ENCODE measurements at places on chromosomes 6 and 20.

GRCh38 chr20:54223751-54224150, 15.9 kb downstream of the PFDN4 start:
- no peak for DNase-seq

DNA sequence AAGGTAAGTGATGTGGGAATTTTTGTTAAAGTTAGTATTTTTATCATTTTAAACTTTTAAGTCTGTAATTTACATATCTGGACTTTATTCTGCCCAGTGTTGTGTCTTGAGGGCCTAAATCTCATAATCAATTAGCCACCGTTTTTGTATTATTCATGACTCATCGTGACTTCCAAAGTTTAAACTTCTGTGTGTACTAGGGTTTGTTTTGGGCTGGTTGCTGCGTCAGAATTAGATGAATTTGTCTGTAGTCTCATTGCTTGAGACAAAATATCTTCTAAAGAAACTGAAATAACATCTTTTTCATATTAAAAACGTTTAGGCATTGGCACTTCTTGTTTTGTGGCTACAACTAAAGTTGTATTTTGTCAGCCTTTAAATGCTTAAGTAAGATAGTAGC, 41.3 kb downstream of the CDYL start:
- DNase-seq = no peak

DNA sequence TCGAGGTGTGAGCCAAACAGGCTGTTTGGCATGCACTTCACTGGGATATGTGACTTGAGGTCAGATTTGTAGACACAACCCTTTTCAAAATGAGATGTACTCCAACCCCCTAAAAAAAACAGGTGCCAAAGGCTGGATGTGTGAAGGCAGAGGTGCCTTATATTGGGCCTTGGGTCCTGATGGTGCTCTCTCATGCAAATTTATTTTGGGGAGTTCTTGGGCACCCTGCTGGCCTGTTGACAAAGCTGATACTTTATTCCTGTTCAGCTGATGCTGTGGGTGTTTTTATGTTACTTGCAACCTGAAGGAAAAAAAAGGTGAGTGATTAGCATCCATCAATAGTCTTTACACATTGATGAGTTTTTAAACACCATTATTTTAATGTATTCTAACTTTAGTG, 121.5 kb downstream of the DNAH8 start:
- no peak for DNase-seq

DNA sequence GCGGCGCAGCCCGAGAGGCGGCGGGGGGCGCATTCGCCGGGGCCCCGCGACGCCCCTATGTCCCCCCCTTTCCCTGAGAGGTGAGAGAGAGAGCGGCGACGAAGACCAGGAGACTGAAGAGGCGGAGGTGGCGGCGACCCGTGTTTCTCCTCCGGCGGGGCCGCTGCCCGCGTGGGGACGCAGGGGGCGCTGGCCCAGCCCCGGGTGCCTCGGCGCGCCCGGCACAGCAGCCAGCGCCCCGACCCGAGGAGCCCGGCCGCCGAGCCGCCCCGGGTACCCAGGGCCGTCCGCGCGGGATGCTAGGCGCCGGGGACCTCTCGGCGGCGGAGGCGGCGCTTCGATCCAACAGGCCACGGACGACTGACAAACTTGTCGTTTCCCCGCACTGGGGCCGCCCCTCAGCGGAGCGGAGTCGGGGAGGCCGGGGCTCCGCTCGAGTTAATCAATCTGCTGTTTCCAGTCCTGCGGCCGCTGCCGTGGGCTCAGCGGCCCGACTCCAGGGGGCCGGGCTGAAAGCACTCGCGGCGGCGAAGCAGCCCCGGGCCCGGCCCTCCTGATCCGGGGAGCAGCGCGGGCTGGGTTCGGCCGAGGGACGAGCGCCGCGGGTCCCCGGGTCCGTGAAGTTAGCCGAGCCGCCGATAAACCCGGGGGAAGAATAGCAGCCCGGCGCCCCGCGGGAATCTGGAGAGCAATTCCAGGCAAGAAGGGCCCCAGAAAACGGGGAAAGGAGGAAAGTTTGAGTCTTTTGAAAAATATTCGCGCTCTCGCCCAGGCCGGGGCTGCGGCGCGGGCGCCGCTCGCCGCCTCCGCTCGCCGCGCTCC, 631 bp downstream of the MDGA1 start:
- no peak for DNase-seq

- no peak for DNase-seq
Observed at GRCh38 chr6:93575495-93576267, 156.3 kb upstream of the EPHA7 start.

GRCh38 chr6:160174681-160175080, 53.1 kb downstream of the SLC22A1 start:
- DNase-seq = no peak

- DNase-seq = no peak
Observed at GRCh38 chr6:22848121-22848520, 278.8 kb downstream of the HDGFL1 start.

- DNase-seq = no peak
Observed at GRCh38 chr6:136956590-136957544, 34.8 kb downstream of the SLC35D3 start.

- no peak for DNase-seq
Observed at GRCh38 chr20:47971058-47971791, 185.9 kb upstream of the SULF2 start.

DNA sequence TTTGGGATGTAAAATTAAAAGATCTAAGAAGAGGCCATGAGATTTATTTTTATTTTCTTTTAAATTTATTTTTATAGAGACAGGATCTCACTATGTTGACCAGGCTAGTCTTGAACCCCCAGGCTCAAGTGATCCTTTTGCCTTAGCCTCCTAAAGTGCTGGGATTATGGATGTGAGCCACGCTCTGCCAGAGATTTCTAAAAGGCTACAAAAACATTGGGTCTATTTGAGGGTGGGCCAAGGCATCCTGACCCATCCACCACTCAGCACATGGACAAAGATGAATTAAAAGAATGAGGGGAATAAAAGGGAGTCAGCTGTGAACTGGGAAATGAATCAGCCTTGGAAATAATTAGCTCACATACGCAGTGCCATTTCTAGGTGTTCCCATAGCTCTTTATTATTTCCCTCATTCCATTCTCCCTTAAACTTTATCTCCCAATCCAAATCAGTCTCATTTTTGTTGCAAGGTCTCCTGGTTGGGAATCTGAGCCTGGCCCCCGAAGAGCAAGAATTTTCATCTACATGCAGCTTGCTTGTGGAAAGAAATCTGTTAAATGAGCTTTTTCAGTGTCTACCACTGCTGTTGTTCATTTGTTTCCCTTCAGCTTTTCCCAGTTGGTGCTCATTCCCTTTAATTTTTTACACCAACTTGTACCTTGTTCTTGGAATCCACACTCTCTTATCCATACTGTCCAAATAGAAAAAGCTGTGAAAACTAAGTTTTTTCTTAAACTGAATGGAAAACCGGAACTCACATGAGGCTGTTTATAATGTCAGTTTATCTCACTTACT, 66.9 kb downstream of the MKKS start:
- no peak for DNase-seq

DNA sequence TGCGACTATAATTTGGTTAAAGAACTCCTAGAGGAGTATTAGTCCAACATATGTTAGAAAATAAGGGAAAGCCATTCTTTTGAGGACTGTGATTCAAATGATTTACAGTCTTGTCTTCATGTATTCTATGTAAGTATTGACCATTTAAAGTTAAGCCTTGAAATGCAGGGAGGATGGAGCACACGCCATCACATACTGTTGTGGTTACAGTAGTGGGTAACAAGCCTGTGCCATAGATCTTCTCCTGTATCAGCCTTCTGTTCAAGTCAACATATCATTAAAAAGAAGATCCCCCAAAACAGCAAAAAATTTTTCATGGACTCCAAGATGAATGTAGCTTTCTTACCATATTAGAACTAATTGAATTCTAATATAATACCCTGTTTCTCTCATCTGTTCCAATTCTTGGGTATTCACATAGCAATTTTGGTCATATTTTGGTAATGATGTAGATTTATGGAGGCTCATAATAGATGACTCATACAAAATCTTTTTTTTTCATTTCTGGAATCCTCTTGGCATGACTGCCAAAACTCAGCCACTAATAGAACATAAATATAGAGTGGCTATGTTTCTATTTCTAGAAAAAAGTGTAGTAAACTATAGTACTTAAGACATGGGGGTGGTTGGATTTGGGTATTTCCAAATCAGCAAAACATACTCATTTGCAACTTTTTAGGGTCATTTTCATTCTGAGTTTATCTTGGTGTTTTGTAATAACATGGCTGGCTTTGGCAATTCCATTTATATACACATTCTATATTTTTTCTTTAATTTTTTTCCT, 413.5 kb downstream of the BCKDHB start:
- no peak for DNase-seq

DNA sequence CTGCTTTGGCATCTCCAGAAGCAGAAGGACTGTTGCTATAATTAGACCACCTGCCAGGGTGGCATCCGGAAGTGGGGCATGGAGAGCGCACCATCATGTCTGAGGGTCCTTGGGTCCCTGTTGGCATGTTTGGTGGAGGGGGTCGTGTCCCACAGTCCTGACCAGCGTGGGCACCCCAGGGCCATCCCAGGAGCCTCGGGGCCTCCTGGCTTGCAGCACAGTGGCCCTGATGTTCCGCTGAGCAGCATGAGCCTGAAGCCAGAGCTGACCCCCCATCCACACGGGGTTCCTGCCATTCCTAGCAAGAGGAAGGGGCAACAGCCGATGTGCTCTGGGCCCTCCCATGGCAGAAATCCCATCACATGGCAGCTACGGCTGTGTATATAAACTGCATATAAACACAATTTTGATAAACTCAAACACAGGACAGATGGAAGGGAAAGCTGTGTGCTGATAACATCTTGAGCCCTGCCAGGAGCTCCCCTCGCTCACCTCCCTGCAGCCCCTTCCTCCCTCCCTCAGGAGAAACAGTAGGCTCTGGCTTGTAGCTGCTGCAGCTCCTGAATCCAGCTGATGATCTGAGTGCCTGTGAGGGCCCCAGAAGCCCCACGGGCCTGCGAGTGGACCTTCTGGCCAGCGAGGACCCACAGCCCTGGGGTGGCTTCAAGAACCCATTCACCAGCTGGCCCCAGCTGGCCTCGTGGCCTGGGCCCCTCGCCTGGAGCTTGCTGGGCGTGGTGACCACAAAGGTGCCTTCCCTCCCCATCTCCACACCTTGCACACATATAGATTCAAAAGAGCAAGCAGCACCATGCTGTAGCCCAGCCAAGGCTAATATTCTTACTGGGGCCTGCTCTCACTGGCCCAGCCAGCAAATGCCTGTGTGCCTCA, 321.6 kb downstream of the CDH4 start:
- no peak for DNase-seq

DNA sequence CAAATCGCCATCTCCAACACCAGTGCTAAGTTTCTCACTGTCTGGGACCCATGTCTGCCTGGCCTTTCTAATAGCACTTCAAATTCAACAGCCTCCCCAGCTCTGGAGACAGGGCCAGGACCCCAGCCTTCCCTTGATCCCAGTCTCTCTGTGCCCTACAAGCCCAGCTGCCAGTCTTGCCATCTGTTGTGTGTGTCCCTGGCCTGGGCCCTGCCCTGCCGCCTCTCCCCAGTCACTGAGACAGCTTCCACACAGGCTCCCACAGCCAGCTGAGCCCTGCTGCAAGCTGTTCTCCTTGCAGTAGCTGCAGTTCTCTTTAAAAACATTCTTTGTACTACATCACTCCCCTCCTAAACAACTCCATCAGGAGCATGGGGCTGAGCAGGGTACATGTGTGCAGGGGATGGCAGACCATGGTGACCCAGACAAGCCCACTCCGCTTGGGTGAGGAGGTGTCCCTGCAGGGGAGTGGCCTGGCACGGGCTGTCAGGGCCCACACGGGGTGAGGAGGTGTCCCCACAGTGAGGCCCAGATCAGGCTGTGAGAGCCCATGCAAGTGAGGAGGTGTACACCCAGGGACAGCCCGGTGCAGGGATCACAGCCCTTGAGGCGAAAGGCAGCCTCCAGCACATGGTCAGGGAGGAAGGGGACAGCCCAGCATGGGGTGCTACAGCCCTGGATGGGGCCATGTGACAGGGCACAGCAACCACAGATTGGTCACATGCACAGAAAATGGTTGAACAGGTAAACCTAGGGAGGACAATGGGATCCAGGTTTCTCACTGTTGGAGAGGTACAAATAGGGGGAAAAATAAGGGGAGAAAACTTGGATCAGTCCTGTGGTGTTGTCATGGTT, 16.2 kb downstream of the CST7 start:
- no peak for DNase-seq

- DNase-seq = no peak
Observed at GRCh38 chr20:52461582-52461981, 270.0 kb upstream of the ZFP64 start.

DNA sequence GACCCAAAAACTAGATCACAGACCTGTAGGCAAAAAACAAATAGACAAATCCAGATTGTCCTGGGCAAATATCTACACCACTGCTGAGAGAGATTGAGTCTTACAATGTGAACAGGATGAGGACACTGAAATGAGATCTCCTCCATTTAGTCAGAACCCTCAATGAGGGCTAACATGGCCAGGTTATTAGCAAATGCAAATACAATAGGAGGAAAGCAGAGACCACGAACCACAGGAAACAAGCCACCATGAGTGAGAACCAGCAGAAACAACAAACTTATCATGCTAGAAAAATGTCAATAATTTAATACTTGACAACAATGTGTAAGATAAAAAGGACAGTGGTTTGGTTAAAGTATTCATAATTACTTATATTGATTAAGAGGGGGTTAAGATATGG, 162.8 kb downstream of the SYNE1 start:
- no peak for DNase-seq

GRCh38 chr6:71852948-71853347, 33.4 kb upstream of the RIMS1 start:
- DNase-seq = no peak

- DNase-seq = no peak
Observed at GRCh38 chr6:31053873-31054272, 43.6 kb downstream of the MUC22 start.

- no peak for DNase-seq
Observed at GRCh38 chr6:93318121-93318520, 101.2 kb downstream of the EPHA7 start.

DNA sequence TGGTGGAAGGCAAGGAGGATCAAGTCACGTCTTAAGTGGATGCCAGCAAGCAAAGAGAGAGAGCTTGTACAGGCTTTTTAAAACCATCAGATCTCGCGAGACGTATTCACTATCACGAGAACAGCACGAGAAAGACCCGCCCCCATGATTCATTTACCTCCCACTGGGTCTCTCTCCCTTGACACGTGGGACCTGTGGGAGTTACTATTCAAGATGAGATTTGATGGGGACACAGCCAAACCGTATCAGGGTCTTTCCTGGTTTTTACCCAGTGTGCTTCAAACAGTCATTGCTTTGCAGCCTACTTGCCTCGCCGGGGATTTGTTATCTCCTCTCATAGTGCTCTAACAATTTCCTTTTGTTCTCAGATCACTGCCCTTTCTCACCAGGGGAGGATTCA, 108.2 kb downstream of the UST start:
- no peak for DNase-seq

GRCh38 chr6:113893451-113893850, 36.3 kb downstream of the MARCKS start:
- no peak for DNase-seq

DNA sequence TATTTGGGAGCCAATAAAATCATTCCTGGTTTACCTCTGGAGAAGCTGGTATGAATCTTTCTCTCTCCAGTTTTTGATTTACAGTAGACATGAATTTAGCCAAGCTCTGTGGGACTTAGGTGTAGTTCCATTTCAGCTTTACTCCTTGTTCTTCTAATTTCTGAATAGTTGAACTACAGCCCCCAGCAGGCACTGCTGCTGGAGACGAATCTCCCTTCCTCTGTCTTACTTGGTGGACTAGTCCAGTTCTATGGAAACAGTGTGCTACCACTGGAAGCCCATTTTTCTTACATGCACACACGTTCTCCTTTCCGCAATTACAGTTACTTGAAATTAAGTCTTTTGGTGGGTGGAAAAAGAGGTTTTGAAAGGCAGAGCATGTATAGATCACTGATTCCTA, 42.3 kb downstream of the RALGAPB start:
- no peak for DNase-seq

GRCh38 chr6:3061501-3061941, 6.8 kb upstream of the RIPK1 start:
- no peak for DNase-seq

All from NCI-H1048 (cell line).